ENCODE measurements at places on chromosomes 5 and 9.
A peak's percentile ranks its signal among the peaks of the same experiment; 100 is the strongest.

- DNase-seq, result no peak
Observed at GRCh38 chr9:135772056-135772646, 70.2 kb downstream of the KCNT1 start.

GRCh38 chr9:126957687-126958053, 43.1 kb downstream of the RALGPS1 start:
- no peak for DNase-seq

DNA sequence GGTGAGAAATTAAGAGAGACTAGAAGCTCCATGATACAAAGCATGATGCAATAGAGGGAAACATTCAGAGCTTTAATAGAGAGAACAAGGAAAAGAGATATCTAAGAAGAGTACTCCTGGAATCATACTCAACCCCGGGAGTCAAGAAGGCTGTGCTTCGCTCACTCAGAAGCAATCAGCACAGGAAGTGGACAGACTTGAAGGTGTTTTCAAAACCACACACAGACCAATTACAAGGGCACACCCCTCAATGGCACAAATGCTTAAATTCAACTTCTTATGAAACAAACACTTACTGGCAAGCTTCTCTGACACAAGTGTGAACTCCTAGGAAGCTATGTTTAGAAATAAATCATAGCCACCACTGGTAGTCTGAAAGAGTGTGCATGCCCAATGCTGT, 462.3 kb downstream of the GABRG2 start:
- DNase-seq, result no peak

- DNase-seq, result no peak
Observed at GRCh38 chr5:155512329-155512728, 498.8 kb downstream of the KIF4B start.

GRCh38 chr5:58885260-58885659, 302.4 kb downstream of the RAB3C start:
- DNase-seq, result no peak

DNA sequence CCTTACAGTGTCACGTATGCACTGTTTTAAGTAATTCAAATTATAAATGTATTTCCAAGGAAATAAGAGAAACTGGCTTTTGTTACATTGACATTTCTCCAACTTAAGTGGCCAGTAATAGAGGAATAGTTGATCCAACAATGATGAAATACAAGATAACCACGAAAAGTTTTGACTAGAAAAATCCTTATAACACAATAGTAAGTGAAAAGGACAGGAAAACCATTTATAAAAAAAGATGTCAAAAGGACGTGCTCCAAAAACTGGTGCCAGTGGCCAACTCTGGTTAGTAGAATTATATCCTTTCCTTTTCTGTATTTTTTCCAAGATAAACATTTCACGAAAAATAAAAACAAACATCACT, 210.9 kb downstream of the GAPVD1 start:
- no peak for DNase-seq

- DNase-seq, result no peak
Observed at GRCh38 chr9:18594837-18595236, 120.9 kb downstream of the ADAMTSL1 start.

DNA sequence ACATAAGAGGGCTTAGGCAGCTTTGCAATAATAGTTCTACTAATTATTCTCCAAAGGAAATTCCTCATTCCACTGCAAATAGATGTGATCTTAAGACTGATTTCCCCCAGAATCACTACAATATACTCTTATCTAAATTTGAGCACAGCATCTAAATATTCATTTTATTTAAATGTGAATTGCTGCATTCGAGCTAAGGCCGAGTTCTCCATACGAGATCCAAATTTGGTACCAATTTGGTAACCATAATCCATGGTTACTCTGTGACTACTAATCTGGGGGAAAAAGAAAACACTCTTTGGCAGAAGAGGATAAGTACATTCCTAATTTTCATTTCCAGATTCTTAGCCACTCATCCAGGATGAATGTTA, 19.7 kb upstream of the RIC1 start:
- no peak for DNase-seq

- no peak for DNase-seq
Observed at GRCh38 chr5:55622460-55622859, 87.7 kb upstream of the PLPP1 start.

- DNase-seq, result no peak
Observed at GRCh38 chr9:109052416-109052815, 39.1 kb upstream of the CTNNAL1 start.

DNA sequence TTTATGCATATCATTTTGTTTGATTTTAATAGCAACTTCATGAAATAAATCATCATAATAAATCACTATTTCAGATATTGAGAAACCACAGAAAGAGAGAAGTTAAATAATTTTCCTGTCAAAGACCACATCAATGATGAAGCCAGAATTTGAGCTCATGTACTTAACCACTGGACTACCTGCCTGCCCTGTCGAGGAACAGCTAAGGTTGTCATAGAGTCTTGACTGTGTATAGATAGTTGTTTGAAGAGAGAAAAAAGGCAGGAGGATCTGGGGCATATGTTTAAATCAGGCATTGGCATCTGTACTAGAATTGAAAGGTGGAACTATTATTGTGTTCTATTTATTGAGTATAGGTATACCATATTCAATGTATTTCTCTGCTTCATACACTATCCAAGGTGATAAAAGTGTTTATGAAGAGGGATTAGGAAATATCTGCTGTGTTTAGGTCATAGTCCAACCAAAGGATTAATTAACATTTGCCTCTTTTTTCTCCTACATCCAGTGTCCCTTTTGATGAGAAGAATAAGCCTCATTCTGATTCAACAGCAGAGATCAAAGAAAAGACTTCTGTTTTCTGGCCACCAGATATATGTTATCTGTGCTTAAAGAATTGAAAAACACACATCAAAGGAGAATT, 37.3 kb upstream of the CDKN2B start:
- DNase-seq, result no peak

GRCh38 chr9:138121438-138122050, 244.0 kb downstream of the CACNA1B start:
- no peak for DNase-seq

GRCh38 chr5:131406076-131406475, 142.2 kb downstream of the CDC42SE2 start:
- no peak for DNase-seq

DNA sequence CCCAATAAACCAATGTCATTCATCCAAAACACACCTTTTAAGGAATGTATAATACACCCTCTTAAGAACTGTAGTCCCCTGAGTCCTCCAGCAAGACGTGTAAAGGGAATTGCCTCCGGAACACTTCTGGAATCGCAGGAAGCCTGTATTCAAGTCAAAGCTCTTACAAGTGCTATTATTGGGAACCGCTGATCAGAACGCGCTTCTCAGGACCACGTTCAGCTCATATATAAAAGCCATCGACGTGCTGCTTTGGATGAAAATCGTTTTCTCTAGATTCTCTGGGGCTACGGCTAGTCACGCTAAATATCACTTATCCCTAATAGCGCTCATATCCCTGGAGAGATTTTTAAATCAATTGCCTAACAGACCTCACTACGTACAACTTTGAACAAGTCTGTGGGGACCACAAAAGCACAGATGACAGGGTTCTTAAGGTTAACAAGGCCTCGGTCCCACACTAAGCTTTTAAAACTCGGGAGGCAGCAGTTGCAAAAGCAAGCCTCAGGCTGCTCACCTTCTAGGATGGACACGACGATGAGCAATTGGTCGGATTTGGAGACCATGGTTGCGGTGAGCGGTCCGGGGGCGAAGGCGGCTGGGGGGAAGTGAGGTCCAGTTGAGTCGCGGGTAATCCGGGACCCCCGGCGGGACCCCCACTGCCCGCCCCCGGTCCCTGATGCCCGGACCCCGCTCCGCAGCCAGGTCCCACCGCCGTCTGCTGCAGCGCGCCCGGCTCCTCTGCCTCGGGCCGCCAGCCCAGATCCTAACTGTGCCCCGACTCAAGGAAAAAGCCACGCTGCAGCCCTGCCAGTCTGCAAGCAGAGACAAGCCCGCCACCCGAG, 548 bp downstream of the CEP120 start:
- peak; percentile 37 for DNase-seq

GRCh38 chr9:89865981-89866380, 261.2 kb downstream of the GADD45G start:
- no peak for DNase-seq
